ENCODE measurements at places on chromosomes 6 and 20.

- DNase-seq: no peak
Measured at GRCh38 chr6:102686461-102686860, 1293.0 kb downstream of the GRIK2 start.

DNA sequence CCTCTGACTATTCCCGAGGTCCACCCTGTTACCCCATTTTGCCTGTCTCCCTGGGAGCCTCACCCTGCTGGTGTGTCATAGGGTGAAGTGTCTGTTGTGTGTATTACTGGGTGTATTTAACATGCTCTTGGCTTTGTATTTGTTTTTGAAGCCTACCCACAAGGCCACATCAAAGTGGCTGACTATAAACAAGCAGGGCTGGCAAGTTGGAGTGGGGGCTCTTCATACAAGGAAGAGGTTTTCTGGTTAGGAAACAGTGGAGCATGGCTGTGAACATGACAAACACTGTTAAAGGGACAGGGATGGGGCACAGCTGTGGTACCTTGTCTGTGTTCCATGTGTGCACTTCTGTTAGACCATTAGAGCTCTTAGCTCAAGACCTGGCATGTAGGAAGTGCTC, 26.3 kb downstream of the HECA start:
- no peak for DNase-seq

DNA sequence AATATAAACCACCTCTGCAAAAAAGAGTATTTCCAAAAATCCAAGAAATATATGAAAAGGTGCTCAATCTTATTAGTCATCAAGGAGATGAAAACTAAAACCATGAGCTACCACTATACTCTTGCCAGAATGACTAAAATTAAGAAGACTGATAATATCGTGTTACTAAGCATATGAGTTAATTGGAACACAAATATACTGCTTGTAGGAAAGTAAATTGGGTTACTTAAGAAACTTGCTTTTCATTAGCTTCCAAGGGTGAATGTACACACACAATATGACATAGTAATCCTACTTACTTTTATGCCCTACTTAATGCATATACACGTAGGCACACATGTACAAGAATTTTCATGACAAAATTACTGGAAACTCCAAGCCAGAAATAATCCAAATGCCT, 3.4 kb downstream of the THEMIS start:
- no peak for DNase-seq

- DNase-seq: no peak
Measured at GRCh38 chr6:93337772-93338394, 81.5 kb downstream of the EPHA7 start.

DNA sequence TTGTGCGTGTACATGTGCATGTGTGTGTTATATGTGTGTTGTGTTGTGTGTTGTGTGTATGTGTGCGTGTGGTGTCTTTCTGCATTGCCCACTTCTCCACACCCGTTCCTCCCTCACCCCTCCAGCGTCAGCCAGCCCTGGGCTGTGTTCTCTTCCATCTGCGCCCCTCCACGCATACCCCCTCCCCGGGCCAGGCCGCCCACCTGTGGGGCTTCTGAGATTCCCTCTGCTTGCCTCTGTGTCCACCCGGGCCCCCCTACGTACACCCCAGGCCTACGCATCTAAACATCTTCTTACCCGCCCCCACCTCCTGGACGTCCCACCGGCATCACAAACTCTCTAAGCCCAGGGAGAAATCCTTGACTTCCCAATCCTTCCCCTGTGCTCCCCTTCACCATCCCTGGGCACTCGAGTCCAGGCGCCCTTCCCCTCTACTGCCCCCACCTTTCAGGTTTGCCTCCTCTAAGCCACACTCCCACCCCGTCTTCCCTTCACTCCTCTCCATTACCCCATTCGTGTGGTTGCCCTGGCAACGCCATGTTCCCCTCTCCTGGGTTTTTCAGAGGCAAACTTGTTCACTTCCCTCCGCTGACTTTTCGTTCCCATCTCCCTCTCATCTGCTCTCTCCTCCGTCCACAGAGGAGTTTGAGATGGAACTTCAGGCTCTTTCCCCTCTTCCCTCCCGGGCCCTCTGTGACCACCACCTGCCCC, 81.7 kb upstream of the NNAT start:
- no peak for DNase-seq

DNA sequence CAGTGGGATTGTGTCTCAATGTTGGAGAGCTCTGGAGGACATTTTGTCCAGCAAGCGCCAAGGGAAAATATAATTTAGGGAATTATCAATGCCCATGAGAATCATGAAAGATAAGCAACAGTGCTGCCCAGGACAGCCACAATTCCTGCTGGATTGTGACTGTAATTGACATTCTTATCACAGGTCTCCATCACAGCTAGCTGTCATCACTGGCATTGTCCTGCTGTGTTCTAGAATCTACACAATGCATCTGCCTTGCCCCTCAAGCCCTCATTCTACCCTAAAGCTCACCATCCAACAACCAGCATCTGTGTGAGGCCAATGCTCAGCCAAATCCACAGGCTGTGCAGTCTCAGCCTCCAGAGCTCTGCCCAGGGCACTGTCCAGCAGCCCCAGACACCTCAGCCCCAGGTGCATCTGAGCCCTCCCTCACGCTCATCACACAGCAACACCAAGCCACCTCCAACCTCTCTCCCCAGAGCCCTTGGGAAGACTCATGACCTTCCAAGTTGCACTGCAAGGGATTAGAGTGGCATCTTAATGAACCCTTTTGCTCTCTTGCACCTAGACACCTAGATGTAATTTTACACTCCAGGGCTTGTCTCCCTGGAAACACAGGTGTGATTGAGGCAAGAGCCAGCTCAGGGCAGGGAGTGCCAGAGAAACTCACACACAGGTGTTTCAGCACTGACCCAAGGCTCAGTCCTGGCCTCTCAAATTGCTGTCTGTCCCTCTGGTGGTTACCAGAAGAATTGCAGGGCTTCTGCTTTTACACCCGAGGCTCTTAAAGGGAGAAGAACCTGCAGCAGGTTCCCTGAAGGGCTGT, 85.2 kb upstream of the PHACTR3 start:
- peak; percentile 10 for DNase-seq

DNA sequence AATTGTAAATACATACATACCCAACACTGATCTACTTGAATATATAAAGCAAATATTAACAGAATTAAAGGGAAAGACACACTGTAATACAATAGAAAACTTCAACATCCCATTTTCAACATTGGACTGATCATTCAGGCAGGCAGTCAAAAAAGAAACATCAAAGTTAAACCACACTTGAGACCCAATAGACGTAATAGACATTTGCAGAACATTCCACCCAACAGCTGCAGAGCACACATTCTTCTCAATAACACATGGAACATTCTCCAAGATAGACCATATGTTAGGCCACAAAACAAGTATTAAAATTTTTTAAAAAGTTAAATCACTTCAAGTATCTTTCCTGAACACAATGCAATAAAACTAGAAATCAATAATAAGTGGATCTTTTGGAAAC, 698.2 kb downstream of the COL12A1 start:
- no peak for DNase-seq

DNA sequence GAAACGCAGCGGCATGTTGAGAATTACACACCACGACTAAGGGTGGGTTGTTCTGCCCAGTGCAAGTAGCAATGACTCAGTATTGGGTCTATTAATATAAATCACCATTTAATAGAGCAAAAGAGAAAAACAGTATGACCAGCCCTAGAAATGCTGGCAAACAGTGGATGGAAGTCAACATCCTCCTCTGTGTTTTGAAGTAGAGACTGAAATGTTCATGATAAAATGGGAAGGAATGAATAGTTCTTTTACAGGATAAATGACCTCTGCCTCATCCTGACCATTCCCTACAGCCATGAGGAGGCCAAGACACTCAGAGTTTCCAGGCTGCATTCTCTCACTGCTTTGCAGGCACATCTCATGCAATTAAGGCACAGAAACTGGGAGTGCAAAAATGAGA, 111.8 kb downstream of the PSMB1 start:
- no peak for DNase-seq

DNA sequence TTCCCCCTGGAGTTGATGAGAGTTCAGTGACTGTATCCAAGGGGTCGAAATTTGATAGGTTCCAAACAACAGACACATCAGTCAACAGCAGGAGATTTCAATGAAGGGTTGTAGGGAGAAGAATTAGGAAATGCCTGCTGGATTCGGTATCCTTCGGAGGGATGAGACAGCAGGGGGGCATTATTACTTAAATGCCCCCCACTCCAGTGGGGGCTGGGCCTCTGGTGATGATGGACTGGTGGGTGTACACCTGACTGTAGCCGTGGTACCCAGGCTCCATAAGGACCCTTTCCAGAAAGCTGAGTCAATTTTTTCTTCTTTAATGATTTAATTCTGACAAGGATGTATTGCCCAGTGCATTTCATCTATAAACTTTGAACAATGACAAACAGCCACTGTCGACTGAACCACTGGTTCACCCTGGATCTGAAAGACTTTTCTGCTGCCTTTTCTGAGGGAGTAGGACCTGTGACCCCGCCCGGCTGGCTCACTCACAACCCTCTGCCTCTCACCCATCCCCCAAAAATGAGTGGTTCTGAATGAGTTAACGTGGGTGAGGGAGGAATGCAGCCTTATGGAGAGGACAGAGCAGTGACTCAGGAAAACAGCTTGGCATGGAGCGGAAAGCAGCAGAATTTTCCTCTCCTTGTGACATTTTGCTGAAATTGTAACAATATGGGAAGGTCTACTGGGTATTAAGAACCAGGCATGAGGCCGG, 41.0 kb downstream of the ZMYND8 start:
- DNase-seq: no peak

- DNase-seq: no peak
Measured at GRCh38 chr20:12067686-12068085, 150.0 kb downstream of the BTBD3 start.

GRCh38 chr6:110815015-110815410, 256 bp downstream of the CDK19 start:
- DNase-seq: no peak

DNA sequence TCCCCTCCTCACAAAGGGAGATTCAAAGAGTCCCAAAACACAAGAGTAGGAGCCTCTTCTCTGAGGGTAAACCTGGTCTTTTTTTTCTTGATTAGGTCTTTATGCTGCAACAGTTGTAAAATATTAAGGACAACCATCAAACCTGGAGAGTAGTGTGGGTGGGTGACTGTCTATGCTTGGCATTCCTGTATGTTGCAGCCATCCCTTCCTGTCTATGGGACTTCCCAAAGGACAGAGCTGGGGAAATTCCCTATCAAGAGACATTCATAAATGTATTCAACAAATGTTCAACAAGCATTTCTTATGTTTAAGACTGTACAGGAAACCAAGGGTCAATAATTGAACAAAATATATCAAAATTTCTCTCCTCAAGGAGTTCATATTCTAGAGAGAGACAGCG, 5.5 kb downstream of the BTN2A2 start:
- no peak for DNase-seq

- no peak for DNase-seq
Measured at GRCh38 chr20:561437-562231, 18.0 kb upstream of the CSNK2A1 start.

DNA sequence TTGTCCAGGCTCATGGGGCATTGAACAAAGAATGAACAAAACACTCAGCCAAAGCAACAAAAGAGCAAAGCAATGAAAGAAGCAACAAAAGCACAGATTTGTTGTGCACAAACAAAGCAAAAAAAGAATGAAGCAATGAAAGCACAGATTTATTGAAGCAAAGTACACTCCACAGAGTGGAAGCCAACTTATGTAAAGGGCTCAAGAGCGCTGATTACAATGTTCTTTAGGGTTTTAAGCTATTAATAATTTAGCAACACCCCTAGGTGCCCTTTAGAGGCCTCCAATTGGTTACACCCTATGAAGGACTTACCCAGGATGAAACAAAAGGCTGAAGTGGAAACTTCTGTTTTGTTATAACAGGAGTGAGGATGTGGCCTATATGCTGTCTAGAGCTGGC, 179.2 kb upstream of the PROKR2 start:
- DNase-seq: no peak

DNA sequence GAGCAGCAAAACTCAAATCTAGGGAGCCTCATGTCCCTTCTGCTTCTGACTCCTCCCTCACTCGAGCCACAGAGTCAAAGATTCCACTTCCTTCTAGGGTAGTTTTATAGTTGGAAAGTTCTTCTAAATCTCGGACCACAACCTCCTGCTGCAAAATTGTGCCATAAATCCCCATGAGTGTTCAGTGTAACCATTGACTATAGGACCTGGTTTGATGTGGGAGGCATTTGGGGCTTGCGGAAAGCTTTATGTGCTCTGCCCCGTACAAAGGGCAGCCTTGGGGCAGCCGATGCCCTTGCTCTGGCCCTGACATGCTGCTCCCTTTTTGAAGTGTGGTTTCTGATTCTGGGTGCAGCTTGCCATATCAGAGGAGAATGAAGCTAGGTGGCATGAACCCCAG, 43.6 kb upstream of the IER3 start:
- no peak for DNase-seq

DNA sequence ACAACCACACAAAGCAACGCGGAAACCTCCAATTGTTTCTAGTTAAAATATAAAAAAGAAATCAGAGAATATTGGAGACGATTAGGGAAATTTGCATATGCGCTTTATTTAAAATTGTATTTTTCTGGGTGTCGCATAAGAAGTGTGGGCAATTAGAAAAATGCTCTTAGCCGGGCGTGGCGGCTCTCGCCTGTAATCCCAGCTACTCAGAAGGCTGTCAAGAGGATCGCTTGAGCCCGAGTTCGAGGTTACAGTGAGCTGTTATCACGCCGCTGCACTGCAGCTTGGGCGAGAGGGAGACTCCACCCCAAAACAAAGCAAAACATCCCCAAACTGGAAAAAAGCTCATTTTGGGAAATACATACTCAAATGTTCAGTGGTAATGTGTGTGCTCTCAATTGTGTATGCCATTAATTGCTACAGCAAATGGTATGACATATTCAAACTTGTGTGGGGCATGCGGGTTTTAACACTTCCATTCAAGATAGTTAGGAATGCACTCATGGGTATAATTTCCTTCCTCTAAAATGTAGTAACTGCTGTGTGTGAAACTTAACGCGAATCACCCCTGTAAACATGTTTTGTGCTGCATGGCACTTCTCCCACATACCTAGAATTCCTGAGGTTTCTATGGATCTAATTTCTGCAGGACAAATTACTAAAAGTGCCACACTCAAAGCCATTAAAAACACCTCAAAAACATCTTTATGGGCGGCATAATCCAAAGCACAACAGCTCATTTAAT, 54.7 kb upstream of the HFE start:
- DNase-seq: no peak

- no peak for DNase-seq
Measured at GRCh38 chr6:150745896-150746295, 119.6 kb upstream of the MTHFD1L start.

DNA sequence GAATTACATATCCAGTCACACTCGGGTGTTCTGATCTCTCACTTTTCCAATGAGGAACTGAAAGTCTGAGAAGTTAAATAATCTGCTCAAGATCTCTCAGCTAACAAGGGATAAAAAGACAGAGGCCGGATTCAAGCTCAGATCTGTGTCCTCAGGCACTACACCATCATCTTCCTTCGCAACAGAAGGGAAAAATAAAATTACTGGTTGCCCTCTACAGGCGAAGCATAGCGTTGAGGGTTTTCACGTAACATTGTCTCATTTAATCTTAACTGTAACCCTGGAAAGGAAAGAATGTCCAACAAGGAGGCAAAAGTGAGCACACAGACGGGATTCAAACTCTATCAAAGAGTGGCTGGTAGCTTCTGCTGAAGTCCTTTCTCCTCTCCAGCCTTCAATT, 67.8 kb upstream of the ANKEF1 start:
- DNase-seq: no peak

All from GM12864 (cell line).